ENCODE measurements at places on chromosomes 1 and 21.

DNA sequence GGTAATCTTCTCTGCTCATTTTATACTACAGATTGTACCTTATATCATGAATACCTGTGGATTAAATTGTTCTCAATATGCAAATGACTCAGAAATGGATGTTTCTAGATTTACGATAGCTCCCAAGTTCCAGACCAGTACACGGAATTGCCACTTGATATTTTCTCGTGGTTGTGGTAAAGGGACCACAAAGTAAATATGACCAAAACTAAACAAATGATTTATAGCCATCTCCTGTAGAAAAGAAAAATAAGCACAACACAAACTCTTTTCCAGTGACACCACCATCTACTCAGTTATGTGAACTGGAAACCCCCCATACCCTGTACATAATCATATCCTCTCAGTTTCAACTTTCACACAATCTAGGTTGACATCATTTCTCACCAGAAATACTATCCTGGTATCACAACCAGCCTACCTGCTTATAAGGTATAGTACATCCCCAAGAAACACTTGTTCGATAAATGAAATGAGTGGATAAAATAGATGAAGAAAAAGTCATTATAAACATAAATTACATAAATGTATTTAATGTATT lies 172.3 kb downstream of the ADGRL4 start:
- no peak for DNase-seq

DNA sequence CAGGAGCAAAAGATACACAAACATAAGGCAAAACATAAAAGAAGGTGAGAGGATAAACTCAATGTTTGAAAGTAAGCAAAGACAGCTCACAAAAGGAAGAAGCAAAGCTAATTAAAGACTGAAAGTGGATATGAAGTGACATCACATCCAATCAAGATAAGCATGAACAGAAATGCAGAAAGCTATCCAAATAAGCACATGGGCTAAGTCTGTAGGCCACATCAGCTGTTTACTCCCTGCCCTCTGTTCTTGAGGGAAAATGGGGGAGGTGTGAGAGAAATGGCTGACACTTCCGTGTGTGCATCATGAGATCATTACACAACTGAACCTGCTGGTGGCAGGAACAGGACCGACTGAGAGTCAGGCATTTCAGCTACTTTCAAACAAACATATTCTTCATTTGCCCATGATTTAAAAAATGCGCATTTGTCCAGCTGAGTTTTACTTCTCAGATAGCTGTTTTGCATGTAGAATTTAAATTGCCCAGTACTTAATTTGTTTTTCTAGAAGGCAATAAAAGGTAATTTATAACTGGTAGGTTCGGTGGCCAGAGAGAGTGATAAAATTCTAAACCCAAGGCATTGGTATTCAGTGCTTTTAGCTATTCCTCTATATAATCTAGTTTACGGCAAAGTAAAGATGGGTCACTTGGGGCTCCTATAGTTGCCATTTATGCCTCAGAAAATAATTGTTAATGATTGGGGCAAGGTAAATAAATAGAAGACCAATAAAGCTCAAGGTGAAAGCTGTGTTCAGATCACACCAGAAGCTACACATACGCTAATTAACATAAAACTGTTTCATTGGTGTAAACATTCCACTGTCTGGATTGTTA lies 27.2 kb upstream of the MAN1A2 start:
- DNase-seq = no peak

GRCh38 chr1:223307544-223307943 lies 56.4 kb downstream of the SUSD4 start:
- no peak for DNase-seq

DNA sequence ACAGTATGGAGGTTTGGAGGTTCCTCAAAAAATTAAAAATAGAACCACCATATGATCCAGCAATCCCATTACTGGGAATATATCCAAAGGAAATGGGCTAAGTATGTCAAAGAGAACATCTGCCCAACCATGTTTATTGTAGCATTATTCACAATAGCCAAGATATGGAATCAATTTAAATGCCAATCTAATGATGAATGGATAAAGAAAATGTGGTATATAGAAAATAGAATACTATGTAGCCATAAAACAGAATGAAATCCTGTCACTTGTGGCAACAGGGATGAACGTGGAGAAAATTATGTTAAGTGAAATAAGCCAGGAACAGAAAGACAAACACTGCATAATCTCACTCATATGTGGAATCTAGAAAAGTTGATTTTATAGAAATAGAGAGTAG lies 201.7 kb upstream of the AJAP1 start:
- no peak for DNase-seq

DNA sequence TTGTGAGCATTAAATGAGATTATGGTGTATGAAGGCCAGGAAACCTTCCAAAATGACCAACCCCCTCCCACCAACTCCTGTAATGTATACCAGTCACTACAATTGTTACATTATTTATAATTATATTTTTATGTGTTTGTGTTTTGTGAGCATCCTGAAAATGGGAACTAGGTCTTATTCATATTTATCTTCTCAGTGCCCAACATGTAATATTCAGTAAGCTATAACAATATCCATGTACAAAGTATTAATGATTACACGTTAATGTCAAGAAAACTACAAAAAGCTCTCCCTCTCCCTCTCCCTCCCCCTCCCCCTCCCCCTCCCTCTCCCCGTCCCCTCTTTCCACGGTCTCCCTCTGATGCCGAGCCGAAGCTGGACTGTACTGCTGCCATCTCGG lies 19.0 kb upstream of the ASAP3 start:
- DNase-seq = no peak

- DNase-seq = no peak
Observed at GRCh38 chr1:159686599-159687299, 27.6 kb downstream of the CRP start.

- no peak for DNase-seq
Observed at GRCh38 chr1:23779826-23780371, 1.7 kb downstream of the PITHD1 start.

- DNase-seq = no peak
Observed at GRCh38 chr21:40146216-40146837, 279.1 kb downstream of the PCP4 start.

DNA sequence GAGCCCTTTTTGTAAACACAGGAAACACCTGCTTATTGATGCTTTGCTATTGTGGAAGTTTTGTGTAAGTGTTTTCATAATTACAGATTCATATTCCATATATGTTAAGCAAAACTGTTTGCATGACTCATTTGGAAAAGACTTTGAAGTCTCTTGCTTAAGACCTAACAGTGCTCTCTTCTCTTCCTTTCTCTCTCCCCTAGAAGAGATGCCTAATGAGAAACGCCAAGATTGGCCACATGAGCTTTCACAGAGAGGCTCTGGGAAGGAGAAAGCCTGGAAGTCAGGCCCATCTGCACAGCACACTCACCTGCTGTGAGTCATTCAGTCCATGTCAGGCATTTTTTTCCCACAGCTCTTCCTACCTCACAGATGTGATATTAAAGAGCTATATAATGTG lies 101.6 kb upstream of the PALMD start:
- no peak for DNase-seq

DNA sequence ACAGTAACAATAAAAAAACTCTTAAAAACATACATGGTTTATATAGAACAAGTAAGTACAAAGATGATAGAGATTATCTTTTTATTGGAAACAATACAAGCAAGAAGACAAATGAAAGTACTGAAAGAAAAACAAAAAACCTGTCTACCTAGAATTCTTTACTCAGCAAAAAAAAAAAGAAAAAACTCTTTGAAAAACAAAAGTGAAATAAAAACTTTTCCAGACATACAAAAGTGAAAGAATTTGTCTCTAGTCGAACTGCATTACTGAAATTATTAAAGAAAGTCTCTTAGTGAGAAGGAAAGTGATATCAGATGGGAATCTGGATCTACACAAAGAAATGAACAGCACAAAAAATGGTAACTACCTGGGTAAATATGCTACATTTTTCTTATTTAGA lies 2.7 kb upstream of the HMCN1 start:
- no peak for DNase-seq

- no peak for DNase-seq
Observed at GRCh38 chr1:44300852-44301251, 54.2 kb downstream of the ERI3 start.

DNA sequence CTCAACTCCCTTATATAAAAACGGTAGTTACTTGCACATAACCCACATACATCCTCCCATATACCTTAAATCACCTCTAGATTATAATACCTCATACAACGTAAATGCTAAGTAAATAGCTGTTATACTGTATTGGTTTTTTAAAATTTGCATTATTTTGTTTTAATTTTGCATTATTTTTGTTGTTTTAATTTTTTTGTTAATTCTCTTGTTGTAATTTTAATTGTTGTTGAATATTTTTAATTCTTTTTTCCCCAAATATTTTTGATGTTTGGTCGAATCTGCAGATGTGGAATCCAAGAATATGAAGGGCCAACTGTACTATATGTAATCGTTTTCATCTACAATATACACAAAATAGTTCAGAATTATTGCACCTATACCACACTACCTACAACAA lies 23.5 kb upstream of the ACTA1 start:
- no peak for DNase-seq

- DNase-seq = no peak
Observed at GRCh38 chr1:247482747-247483146, 24.8 kb upstream of the OR2B11 start.

- no peak for DNase-seq
Observed at GRCh38 chr1:209176866-209177430, 406.6 kb upstream of the CAMK1G start.

- DNase-seq = no peak
Observed at GRCh38 chr1:151918819-151919610, 9.7 kb upstream of the THEM4 start.

DNA sequence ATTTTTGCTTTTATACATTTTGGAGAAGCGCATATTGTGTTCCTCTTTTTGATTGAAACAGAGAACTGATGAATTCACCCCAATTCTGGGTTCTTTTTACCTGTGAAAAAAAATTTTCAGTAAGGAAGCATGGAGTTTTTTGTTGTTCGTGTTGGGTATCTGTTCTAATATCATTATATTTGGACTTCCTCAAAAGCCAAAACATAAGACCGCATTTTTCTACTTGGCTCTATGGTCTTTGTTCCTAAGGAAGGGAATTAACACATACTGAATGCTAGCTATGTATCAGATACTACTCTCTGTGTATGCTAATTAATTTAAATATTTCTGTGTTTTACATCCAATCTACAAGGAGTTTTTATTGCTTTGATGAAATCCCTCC lies 12.9 kb downstream of the EPB41 start:
- no peak for DNase-seq

- DNase-seq = no peak
Observed at GRCh38 chr1:226916497-226916896, 23.6 kb upstream of the COQ8A start.

GRCh38 chr1:192529811-192530210 lies 45.8 kb upstream of the RGS1 start:
- no peak for DNase-seq

DNA sequence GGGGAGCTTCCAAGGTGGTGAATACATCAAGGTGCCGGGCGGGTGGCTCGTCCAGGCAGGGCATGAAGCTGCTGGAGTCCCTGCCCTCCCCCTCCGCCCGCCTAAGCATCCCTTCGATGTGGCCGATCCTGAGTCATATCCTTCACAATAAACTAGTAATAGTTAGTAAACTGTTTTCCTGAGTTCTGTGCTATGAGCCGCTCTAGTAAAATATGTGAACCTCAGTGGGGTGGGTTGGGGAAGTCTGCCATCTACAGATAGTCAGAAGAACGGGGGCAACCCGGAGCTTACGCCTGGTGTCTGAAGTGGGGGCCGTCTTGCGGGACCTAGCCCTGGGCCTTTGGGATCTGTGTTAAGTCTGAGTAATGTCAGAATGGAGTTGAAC lies 21.6 kb downstream of the C2CD2 start:
- DNase-seq = no peak

- DNase-seq = no peak
Observed at GRCh38 chr1:18939398-18940302, 16.8 kb downstream of the IFFO2 start.

DNA sequence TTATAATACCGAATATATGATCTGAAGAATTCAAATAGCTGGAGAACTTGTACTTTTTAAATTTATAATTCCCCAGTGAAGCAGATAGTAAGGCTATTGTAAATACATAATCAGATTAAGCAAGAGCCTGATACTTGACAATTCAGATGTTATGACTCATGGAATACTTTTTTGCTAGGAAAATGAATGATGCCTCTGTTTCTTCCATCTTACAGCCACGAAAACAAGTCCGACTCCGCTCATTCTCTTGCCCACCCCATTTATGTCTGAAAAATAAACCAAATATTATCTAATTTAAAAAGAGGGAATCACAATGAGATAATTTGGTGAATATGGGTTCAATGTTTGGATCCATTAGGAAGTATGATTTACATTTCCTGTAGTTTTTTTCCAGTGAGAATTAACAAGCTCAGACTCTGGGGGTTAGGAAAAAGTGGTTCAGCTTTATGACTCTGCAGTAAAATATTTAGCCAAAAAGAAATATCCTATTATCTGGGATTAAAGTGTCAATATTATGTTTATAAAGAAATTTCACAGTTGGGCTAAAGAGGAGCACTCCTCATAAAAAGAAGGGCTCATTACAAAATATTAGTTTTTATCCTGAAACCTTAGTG lies 50.4 kb upstream of the DAB1 start:
- no peak for DNase-seq

- no peak for DNase-seq
Observed at GRCh38 chr1:30103708-30104411, 619.5 kb downstream of the MATN1 start.

GRCh38 chr21:21750124-21750825 lies 752.1 kb downstream of the NCAM2 start:
- DNase-seq = no peak

- DNase-seq = no peak
Observed at GRCh38 chr1:86762336-86762735, 58.0 kb downstream of the SH3GLB1 start.

DNA sequence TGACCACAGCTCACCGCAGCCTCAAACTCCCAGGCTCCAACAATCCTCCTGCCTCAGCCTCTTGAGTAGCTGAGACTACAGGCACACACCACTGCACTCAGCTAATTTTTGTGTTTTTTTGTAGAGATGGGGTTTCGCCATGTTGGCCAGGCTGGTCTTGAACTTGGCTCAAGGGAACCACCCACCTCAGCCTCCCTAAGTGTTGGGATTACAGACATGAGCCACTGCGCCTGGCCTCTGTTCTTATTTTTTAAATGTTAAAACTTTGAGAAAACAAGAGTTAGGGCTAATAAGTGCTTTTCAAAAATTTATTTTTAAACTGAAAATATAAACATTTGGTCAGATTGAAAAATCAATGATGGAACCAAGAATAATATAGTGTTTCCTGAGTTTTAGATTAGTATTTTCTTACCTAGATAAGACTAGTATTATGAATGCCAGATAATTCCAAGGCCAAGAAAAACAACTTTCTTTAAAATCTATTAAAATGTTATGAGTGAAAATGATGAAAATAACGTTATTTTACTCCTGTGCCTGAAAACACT lies 66.2 kb upstream of the S1PR1 start:
- DNase-seq = no peak

DNA sequence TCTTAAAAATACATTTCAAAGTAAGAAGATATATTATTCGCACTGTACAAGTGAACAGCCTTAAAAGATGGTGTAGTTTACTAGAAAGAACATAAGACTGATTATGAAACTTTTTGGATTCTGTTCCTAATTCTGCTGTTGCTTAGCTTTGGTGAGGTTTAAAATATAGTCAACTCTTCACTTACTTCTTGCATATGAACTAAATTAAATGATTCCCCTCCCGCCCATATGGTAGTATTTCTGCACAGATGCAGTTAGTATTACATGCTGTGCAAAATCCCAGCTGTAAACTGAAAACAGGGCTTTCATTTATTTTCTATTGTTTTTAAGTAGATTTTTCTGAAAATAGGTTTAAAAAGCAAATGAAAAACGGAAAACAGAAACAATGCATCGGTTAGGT lies 345.4 kb upstream of the NCAM2 start:
- DNase-seq = no peak
